ENCODE measurements at places on chromosomes 5 and 9.

GRCh38 chr9:33294670-33295432, 4.5 kb downstream of the NFX1 start:
- no peak for DNase-seq

- DNase-seq, result no peak
These were observed 81.3 kb downstream of the ALDH7A1 start for GRCh38 chr5:126513703-126514102.

DNA sequence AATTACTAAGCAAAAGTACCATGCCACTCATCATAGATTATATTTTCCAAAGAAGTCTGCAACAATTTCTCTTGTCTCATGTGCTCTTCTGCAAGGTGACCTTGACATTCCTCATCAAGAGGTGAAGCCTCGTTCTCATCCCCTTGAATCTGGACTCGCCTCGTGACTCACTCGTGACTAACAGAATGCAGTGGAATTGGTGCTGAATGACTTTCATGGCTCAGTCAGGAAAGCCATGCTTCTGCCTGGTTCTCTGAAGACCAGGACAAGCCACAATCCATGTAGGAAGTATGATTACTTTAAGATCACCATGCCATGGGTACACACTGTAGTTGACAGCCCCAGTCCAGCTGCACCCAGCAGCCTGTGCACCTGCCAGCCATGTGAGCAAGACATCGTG, 335.8 kb downstream of the GADD45G start:
- DNase-seq, result no peak

- no peak for DNase-seq
These were observed 101.6 kb downstream of the SLC25A46 start for GRCh38 chr5:110840347-110840960.

- no peak for DNase-seq
These were observed 1.4 kb upstream of the GABRB2 start for GRCh38 chr5:161547738-161548486.

GRCh38 chr5:132480893-132481595, 9.5 kb downstream of the IRF1 start:
- no peak for DNase-seq

DNA sequence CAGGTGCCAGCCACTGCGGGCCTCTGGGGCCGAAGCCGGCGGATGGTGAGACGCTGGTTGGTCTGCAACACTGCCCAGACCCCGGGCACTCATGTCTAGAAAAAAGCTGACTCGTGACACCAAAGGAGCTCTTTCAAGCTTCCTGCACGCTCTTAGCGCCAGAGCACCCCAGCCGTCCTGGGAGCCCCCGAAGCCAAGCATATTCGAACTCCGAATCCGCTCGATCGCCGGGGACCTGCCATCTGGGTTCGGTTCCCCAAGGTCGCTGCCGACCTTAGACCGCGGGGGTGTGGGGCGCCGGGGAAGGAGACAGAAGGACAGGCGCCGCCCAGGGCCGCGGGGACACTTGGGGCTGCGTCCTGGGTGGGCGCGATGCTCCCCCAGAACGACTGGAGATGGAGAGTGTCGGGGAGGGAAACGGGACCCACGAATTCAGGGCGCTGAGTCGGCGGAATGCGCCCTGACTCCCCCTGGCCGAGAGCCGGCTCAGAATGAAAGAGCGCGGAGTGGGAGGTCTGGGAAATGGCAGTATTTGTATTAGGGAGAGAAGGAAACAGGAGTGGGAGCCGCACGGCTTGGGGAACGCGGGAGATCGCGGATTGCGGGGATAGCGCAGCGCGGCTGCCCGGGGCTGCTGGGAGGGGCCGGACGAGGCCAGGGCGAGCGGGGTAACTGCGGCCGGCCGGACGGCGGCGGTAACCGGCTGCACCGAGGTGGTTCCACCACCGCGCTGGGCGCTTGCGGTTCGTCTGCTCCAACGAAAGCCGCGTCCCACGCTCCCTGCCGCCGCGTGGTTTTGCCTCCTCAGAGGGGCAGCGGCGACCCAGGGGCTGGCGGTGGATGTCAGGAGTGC, 20.1 kb upstream of the MARCHF6 start:
- no peak for DNase-seq

- no peak for DNase-seq
These were observed 83.3 kb downstream of the DAPK1 start for GRCh38 chr9:87580941-87581438.

GRCh38 chr5:160930406-160930805, 78.4 kb upstream of the ATP10B start:
- no peak for DNase-seq

DNA sequence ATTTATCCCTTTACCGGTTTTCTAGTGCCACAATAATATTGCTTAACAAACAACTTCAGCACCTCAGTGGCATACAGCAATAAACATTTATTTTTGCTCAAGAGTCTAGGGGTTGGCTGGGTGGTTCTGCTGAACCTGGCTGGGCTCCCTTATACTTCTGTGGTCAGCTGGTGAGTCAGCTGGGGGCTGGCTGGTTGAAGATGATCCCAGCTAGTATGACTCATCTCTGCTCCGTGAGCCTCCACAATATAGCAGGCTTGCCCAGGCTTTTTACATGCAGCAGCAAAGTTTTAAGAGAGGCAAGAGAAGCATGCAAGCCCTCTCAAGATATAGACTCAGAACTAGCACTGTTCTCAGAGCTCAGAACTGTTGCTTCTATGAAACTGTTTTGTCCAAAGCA, 523.5 kb upstream of the CLINT1 start:
- DNase-seq, result no peak

DNA sequence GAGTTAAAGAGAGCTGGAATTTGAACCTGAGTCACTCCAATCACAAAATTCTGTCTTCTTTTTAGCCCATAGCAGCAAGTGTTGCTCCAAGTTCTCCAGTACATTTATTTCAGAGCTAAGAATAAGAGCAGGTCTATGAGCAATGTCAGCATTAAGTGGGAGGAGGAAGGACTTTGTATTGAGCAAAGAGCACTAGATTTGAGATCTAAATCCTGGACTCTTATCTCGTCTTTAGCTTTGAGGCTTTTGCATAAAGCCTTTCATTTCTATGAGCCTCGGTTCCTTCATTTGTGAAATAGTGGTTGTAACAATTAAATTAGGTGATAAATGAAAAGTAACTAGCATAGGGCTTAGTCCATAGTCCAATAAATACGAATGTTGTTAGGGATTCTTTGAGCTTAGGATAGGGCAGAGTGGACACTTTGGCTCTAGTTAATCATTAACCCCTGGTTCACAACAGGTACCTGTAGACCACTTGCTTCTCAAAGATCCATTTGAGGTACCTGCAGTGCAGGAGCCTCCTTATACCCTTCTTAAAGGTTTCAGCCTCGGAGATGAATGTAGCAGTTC, 464.1 kb upstream of the KLF4 start:
- no peak for DNase-seq

GRCh38 chr5:14414656-14415023, 167.0 kb upstream of the OTULINL start:
- DNase-seq, result no peak

- DNase-seq, result no peak
These were observed 535.2 kb upstream of the ZNF608 start for GRCh38 chr5:125281667-125282066.

DNA sequence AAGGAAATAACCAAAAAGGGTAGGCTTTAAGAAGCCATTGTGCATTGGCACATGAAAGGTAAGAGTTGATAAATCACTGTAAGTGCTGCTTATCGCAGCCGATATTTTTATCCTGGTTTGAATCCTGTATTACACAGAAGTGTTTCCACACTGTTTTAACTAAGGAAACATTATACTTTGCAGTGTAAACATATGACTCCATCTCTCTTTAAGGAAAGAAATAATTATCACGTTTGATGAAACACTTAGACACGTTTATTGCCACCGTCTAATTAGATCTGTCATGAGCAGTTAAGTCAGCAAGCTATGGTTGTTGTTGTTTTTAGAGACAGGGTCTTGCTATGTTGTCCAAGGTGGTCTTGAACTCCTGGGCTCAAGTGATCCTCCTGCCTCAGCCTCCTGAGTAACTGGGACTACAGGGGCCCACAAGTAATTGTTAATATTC, 85.7 kb upstream of the TNFAIP8 start:
- no peak for DNase-seq

DNA sequence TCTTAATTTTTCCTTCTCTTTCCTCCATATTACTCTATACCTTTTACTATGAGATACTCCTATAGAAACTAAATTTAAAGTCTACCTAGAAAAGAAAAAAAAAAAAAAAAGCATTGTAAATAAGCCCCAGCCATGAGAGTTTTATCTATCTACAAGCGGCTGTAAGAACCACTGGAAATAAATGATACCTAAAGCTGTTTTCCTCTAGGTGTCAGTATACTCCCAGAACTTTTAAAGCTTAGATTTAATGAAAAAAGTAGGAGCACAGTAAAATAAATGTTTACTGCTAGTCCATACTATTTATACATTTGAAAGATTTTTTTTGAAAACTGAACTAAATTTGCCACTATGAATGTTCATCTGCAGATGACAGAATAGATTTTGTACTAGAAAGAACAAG, 26.2 kb downstream of the TYRP1 start:
- DNase-seq, result no peak

- DNase-seq, result no peak
These were observed 20.3 kb downstream of the AK8 start for GRCh38 chr9:132857616-132858342.

GRCh38 chr9:137975936-137976565, 98.5 kb downstream of the CACNA1B start:
- DNase-seq, result no peak

GRCh38 chr9:133163504-133164172, at the start of gene GBGT1:
Gene GBGT1, minus strand, starts transcription at chr9:133163914. Its CDS starts 1,502 bp downstream, at chr9:133162412.
- no peak for DNase-seq

DNA sequence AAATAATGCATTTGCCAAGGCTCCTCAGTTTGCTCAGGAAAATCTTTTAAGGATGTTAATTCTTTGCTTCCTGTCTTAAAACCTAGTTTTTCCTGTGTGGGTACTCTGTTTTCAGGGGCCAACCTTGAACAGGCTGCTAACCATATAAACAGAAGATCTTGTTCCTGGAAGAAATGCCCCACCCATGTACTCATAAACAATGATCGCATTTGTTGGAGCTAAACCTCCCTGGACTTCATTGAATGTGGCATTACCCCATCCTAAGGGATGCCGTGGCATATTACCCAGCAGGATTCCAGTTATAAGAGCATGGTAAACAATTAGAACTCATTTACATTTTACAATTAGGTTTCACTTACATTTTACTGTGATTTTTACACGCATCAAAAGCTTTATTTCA, 436.0 kb downstream of the ZNF608 start:
- DNase-seq, result no peak

- DNase-seq, result no peak
These were observed 46.2 kb downstream of the NTNG2 start for GRCh38 chr9:132207839-132208615.

DNA sequence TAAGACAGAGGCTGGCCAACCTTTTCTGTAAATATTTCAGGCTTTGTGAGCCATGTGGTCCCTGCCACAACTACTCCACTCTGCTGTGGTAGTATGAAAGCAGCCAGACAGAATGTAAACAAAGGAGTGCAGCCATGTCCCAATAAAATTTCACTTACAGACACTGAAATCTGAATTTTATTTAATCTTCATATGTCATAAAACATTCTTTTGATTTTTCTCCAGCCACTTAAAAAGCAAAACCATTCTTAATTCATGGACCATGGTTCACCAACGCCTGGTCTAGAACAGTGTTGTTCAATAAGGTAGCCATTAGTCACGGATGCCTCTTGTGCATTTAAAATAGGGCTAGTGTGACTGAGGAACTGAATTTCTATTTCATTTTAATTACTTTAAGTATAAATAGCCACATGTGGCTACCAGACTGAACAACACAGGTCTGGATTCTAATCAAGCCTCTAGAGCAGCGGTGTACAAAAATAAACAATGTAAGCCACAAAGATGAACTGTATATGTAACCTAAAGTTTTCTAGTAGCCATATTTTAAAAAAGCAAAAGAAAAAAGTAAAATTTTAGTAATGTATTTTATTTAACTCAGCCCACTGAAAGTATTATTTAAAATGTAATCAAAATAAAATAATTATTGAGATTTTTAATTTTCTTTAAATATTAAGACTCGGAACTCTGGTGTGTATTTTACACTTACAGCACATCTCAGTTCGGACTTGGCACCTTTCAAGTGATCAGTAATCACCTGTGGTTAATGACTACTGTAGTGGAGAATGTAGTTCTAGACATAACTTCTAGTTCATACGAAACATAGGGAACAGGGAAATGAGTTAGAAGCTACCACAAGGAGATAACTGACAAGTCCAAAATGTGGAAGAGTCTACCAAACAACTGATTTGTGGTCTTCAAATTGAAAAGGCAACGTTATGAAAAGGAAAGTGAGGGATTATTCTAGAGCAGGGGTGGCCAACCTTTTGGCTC, 14.3 kb downstream of the GEMIN5 start:
- no peak for DNase-seq

Data from activated gamma-delta T cell (primary cell).